ENCODE measurements at places on chromosomes 2 and 18.
A peak's percentile ranks its signal among the peaks of the same experiment; 100 is the strongest.

GRCh38 chr2:189412330-189412953, 28.8 kb upstream of the WDR75 start:
- DNase-seq: peak; percentile 8

GRCh38 chr18:25350489-25351251, 1.3 kb downstream of the ZNF521 start:
- DNase-seq: no peak

DNA sequence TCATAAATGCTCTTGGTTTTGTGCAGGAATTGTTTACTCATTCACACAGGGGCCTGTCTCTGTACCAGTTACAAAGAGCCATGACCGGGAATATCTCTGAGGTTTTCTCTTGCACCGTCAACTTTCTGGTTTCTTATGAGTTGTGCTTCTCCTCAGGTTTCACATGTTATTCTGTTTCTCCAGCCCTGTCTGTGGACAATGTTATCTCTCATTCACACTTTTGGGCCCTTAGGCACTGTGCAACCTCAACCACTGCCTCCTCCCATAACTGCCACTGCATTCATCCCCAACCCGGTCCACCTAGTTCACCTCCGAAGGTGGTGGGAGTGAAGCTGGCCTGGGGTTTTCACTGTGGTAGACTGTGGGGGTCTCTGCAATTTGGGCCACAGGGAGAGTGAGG, 22.5 kb upstream of the NEDD4L start:
- DNase-seq: no peak

DNA sequence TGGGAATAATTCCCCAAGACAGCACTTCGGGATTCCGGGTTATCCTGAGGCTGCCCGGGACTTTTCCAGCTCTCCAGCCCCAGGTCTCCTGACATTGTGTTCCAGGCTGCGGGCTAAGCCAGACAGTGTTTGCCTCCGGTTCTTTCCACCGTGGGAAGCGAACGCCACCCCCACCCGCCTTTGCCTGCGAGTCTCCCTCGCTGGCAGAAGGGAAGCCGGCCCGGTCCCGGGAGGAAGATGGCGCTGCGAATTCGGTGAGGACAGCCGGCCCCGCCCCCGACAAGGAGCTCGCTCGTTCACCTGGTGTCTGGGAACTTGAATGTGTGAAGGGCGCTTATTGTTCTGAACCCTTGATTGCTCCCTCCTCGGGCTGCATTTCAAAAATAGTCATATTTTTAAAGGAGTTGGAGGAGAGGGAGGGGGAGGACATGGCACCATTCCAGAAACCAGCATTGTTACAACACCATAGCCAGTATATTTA, 2.9 kb downstream of the LRATD1 start:
- no peak for DNase-seq

- no peak for DNase-seq
These were observed 66.5 kb upstream of the SLC1A4 start for GRCh38 chr2:64922482-64923384.

GRCh38 chr2:12304564-12305171, 412.1 kb upstream of the TRIB2 start:
- no peak for DNase-seq

GRCh38 chr2:218284106-218284811, 8.0 kb downstream of the TMBIM1 start:
- DNase-seq: no peak

DNA sequence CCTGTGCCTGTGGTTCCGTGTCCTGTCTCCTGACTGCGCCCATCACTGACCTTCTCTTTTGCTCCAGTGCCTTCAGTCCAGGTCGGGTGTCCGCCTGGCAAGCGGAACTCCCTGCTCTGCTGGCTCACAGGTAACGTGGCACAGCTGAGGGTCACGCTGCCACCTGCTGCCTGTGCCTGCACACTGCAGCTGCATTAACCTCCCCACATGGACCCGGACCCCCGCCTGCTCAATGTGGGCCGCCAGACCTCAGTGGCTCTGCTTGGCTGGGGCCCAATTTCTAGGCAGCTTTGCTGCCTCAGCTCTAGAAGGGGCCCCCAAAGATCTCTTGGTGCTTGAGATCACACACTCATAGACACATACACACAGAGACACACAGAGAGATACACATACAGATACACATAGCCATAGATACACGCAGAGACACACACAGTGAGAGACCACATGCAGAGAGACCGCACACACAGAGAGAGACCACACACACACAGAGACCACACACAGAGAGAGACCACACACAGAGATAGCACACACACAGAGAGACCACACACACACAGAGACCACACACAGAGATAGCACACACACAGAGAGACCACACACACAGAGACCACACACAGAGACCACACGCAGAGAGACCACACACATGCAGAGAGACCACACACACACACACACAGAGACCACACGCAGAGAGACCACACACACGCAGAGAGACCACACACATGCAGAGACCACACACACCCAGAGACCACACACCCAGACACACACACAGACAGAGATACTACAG, 14.9 kb upstream of the CNNM3 start:
- DNase-seq: peak; percentile 26

Measured in activated CD4-positive, CD25-positive, alpha-beta regulatory T cell treated with anti-CD3 and anti-CD28 coated beads, Interleukin-2, amount 50 U/mL, for 16 hours (primary cell).